Heart left ventricle (tissue), 16 donors: ENCODE measurements at places on chromosomes 4 and X.

DNA sequence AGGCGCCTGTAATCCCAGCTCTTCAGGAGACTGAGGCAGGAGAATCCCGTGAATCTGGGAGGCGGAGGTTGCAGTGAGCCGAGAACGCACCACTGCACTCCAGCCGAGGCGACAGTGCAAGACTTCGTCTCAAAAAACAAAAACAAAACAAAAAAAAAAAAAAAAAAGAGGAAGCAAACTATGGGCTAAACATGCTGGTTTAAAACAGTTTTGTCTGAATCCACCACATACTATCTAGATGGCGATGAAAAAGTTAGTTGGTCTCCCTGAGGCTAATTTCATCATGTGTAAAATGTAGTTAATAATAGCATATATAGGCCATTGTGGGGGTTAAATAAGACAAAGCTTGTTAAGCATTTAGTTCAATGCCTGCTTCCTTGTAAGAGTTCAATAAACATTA, 451.1 kb downstream of the RPA4 start:
- no peak for DNase-seq

GRCh38 chr4:98951710-98952109, 22.8 kb upstream of the EIF4E start:
- no peak for DNase-seq

- no peak for DNase-seq
Measured at GRCh38 chr4:85488416-85488815, 13.5 kb downstream of the ARHGAP24 start.

- DNase-seq: no peak
Measured at GRCh38 chr4:142416711-142417275, 429.3 kb downstream of the INPP4B start.

DNA sequence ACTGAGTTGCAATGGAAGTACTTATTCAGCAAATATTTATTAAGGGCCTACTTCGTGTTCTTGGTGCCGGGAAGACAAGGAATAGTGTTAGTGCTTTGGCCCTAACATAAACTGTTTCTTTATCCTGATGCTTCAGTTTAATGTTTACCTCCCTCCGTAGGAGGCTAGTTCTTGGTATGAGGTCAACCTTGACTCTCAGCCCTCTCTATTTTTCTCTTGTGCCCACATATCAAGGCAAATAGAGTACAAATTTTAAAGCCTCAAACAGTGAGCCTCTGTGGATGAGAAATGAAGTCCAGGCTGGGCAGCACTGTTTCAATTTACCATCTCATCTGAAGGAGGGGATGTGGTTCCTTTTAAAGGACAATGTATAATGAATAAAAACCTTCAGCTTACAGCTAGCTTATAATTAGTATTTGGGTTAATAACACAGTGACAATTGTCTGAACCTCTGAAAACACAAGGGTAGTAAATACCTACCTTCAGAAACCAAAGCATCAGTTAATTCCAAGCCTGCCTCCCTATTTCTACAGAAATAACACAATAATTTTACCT, 68.5 kb downstream of the SH3RF1 start:
- DNase-seq: no peak

DNA sequence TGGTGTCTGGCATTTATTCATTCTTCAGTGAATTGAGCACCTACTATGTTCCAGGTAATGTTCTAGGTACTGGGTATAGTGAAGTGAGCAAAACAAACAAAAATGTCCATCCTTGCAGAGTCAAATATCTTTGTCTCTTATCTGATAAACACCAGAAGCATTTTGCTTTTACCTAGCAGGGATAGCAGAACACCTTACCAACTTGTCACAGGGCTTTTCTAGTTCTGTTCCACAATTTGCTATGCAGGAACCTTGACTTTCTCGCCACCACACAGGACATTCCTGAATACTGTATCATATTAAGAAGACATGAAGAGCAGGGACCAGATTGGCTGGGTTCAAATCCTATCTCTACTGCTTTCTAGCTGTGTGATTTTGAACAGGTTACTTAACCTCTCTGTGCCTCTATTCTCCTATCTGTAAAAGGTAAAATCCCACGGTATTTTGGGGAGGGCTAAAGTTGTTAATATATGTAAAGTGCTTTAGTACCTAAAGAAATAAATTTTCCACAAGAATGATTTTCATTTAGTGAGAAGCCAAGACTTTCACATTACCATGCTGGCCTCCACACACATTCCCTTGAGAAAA, 214.5 kb upstream of the S100G start:
- no peak for DNase-seq

GRCh38 chr4:35052546-35052945, 1191.8 kb downstream of the ARAP2 start:
- no peak for DNase-seq

DNA sequence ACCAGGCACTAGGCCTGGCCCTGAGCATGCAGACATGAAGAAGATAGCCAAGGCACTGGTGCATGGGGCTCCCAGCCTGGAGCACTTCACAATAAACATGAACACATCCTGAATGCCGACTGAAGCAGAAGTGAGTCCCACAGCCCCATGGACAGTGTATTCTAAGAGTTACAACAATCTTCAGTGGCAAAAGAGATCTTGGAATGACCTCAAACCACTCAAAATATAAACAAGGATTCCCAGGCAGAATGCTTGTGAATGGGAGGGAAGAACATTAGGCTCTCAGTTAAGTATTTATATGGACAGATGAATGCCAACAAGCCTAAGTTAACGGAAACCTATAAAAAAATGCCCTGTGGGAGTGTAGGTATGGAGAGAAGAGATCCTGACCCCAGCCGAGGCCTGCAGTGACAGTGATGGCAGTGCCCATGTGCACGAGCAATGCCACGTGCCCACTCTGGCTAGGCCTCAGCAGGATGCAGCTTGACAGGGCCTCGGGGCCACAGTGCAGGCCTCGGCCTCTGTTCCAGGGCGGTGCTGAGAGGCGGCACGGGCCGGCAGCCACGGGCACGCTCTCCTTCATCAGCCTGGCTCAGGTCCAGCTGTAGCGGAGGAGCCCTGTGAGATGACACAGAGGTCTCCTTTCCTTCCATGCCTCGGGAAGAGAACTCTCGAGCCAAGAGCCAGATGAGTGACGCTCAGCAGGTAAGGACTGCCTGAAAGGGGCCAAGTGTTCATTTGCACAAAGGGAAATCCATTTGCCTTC, 49.2 kb downstream of the IRF2 start:
- peak; percentile 73 for DNase-seq

DNA sequence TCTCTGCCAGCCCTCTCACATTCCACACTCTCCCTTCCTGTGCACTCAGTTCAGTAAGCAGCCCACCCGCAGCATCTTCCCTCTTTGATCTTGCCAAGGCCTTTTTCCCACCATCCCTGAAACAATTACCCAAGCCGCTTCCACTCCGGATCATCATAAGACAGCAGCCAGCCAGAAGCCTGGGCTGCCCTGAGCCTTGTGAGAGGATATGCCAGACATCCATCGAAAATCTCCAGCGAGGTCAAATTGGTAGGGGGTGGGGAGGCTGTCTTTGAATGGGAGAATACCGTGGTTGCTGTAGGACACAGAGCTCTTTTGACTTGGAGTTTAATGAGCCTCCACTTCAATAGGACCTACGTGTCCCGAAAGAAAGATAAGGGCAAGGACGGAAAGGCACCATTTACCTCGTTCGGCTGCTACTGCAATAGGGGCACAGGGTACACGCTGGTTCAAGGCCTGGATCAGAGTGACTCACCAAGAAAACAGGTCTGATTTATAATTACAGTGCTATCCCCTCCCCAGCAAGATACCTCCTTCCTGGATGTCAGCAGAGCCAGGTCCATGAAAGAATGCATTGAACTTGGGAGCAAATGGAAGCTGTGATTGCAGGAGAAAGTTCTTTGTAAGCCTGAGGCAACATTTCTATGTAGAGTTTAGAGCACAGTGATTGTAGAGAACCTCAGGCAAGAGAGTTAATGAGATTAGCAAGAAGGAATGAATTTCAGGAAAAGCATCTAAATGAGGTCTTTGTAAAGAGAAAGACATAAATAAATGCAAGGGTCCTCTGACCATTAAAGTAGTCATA, 39.5 kb downstream of the AMOT start:
- no peak for DNase-seq

DNA sequence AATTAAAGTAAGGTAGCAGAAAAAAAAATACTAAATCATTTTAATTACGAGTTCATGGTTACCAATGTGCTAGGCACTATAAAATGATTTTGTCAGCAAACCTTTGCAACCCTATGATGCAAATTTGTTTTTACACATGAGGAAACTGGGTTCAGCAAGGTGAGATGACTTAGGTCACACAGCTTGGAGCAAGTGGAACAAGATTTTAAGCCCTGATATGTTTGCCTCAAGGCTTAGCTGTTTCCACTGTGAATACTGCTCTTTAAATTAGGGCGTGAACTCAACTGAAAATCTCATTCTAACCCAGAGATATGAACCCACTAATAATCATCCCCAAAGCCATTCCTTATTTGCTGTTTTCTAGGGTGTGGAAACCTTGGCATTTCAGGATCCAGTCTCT, 86.3 kb downstream of the CEP44 start:
- DNase-seq: no peak

DNA sequence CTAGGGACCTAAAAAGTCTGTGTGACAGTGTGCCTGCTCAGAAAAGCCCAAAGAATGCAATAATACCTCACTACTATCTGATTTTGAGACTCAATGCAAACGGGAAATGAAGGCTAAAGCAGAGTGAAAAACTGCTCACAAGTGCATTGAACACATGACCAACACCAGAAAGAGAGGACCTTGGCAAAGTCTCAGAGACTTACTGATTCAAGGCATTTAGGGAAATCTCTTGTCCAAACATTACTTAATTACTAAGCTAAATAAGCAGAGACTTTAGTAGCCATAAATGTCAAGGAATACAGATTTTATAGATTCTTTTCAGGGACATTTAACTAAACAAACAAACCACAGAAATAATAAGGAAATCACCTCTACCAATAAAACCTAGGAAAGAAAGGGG, 916.0 kb downstream of the FSTL5 start:
- no peak for DNase-seq

- DNase-seq: no peak
Measured at GRCh38 chr4:186823989-186824388, 100.3 kb upstream of the FAT1 start.

- DNase-seq: no peak
Measured at GRCh38 chr4:108168160-108168670, 517 bp downstream of the LEF1 start.

GRCh38 chr4:188031751-188032150, 36.2 kb downstream of the ZFP42 start:
- no peak for DNase-seq

DNA sequence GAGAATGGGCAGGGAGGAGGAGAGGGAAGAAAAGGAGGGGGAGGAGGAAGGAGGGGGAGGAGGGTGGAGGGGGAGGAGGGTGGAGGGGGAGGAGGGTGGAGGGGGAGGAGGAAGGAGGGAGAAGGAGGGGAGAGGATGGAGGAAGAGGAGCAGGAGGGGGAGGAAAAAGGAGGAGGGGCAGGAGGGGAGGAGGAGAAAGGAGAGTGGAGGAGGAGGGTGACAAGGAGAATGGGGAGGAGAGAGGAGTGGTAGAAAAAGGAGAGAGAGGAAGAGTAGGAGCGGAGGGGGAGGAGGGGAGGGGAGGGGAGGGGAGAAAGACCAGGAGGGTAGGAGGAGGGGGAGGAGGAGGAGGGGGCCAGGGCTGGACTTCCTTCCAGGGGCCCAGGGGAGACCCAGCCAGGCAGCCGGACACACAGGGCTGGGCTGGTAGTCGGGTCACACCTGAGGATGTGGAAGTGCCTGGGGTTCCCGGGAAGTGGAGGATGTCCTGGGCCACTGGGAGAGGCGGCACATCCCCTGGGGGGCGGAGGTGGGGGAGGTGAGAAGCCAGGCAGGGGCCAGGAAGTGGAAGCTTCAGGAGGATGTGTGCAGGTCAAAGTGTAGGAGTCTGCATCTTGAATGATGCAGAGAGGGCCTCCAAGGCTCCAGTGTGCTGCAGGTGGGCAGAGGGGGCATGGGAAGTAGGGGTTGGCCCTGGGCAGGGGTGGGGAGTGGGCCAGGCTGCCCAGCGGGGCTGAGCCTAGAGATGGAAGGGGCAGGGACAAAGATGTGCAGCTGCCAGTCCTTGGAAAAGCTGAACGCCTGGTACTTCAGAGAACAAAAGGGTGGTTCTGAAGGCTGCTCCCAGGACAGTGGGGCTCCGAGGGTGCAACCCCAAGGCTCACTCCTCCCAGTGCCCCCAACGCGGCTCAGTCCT, 18.8 kb downstream of the IL3RA start:
- no peak for DNase-seq

GRCh38 chrX:11893933-11894710, 136.1 kb downstream of the MSL3 start:
- no peak for DNase-seq

GRCh38 chr4:110085131-110085530, 113.3 kb downstream of the ELOVL6 start:
- DNase-seq: no peak

GRCh38 chr4:88104902-88105610, 53.4 kb downstream of the ABCG2 start:
- DNase-seq: no peak

- no peak for DNase-seq
Measured at GRCh38 chrX:48514126-48514806, 5.5 kb downstream of the PORCN start.

- DNase-seq: no peak
Measured at GRCh38 chr4:184668511-184669114, 19.1 kb downstream of the PRIMPOL start.

- no peak for DNase-seq
Measured at GRCh38 chrX:153214934-153215333, 35.9 kb downstream of the MAGEA1 start.

DNA sequence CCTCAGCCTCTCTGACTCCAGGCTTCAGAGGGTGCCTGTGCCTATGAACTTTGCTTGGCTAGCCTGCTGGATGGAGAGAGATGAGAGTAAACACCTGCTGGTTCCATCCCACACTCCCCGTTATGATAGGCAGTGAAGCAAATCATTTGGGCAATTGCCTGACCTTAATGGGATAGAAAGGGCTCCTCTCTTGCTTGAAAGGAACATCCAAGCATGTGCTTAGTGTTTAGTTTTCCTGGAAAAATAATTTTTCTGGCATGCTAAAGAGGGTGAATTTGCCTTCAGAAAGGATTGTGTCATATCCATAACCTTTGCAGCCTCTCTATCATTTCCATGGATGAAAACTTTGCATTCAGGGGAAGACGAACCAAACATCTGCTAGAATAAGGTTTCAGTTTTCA, 10.8 kb downstream of the PLAC1 start:
- DNase-seq: no peak

DNA sequence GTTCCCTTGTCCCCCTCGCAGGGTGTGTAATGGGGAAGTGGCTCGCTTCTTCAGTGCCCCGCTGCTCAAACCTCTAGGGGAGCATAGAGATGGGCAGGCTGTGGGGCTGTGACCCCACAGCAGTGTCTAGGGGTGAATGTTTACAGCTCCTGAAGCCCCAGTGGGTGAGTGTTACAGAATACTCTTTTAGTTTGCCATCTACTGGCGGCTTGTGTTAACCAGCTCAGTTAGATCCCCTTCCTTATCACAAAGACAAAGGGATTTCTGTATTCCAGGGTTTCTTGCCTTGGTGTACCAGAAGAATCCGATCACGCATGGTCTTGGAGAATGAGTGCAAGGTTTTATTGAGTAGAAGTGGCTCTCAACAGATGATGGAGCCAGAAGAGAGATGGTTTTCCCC, 108.1 kb upstream of the IQCM start:
- no peak for DNase-seq

GRCh38 chrX:105116486-105116885, 104.0 kb downstream of the TEX13A start:
- DNase-seq: no peak

- no peak for DNase-seq
Measured at GRCh38 chr4:55169352-55169961, 44.1 kb upstream of the KDR start.
